ENCODE measurements at places on chromosomes 6 and 20.

DNA sequence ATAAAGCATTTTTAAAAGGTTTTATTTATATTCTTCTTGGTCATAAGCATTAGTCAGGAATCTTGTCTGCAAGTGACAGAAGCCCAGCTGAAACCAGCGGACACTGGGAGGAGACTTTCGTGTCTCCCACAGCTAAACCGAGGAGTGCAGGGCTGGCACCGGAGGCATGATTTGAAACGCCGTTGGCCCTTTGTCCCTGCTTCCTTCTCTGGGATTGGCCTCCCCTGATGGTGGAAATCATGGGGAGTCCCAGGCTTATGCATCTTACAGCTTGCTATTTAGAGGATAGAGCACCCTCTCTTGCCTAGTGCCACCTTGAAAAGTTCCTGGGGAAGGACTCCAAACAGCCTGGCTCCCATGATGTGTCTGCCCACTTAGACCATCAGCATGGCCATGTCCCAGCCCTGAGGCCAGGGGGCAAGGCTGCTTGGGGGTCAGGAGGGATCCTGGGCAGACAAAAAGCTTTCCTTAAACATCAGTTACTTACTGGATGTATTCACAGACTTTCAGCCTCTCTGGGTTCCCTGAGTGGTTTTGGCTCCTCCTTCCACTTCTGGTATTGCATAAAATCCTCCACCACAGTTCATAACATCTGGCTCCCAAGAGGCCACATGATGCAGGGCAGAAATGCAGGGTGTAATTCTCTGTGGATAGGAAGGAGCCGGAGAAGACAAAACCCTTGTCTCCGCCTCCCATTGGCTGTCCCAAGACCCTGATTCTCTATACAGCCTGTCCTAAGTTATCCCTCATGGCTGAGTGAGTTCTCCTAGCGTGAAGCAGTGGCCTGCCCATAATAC, 49.3 kb upstream of the INSM1 start:
- no peak for DNase-seq

- DNase-seq = no peak
Measured at GRCh38 chr6:135922746-135923145, 71.2 kb downstream of the PDE7B start.

DNA sequence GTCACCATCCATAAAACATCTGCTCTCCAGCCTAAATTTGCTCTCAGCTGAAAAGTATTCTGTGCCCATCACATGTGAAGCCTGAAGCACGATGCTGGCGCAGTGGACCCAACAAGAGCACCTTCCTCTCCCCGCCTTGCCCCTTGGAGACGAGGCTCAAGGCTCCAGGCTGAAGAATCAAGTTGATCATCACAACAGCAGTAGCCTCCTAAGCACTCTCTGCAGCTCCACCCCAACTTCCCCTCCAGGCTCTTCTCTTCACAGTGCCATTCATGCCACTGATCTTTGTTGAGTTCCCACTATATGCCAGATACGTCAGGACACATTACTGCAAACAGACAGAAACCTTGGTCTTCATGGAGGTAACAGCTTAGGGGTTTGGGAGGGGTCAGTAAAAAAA, 41.6 kb upstream of the ZNF217 start:
- DNase-seq = no peak

- peak; percentile 90 for DNase-seq
Measured at GRCh38 chr6:34196116-34196832, 40.4 kb upstream of the HMGA1 start.

DNA sequence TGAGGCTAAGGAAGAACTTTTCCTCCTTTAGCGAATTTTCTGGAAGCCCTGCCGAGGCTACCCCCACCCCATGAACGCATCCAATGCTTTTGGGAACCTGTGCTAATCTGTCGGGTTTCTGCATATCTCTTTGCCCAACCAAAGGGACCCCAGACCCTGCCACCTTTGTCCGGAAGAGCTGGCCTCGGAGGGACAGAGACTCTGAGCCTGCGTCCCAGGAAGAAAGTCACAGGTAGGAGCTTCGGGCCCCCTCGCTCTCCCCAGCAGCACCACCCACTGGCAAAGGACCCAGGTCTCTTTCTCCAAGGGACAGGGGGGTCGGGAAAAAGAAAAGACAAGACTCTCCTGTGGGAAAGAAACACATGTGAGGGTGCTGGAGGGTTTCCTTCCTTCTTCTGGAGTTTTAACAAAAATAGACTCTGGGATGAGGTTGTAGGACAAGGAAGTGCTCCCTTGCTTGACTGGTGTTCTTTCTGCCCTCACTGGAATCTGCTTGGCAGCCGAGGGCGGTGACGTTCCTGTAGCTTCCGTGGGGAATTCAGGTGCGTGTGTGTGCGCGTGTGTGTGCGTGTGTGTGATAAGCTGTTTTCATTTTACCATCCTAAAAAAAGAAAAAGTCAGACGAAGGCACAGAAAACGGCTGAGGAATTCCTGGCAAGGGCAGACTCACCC, 16.3 kb upstream of the FOXC1 start:
- DNase-seq = no peak

DNA sequence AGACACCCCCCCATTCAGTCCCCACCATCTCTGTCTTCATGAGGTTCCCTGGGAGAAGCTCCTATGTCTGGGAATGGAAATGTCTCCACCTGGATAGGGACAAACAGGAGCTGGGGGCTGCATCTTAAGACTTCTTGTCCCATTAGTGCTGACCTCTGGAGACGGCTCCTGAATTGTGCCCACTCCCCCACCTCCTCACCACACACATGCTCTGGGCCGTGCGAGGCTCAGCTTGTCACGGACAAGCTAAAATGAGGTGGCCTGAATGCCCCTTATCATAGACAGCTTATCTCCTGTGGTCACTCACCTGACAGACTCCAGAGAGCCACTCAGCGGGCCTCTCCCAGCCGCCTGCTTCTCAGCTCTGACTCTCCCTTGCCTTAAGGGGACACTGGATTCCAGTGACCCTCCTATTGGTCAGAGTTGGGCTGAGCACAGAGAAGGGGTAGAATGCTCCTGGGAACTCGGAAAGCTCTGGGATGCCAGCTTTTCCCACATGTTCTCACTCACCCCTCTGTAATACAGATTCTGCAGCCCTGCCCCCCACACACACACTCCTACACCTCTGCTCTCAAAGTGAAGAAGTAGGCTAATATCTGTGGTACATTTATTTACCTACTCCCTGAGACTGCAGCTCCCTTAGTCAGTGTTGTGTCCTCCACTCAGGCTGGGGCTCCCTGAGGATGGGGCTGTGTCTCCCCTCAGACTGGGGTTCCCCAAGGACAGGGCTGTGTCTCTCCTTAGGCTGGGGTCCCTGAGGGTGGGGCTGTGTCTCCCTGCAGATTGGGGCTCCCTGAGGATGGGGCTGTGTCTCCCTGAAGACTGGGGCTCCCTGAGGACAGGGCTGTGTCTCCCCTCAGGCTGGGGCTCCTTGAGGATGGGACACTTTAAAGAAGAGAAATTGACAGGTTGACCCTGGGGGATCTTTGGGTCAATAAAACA, 167.5 kb downstream of the VEGFA start:
- DNase-seq = no peak

GRCh38 chr6:42300701-42301100, 83.0 kb upstream of the MRPS10 start:
- no peak for DNase-seq

- peak; percentile 75 for DNase-seq
Measured at GRCh38 chr6:26232940-26233648, 131.9 kb upstream of the BTN3A2 start.

GRCh38 chr20:49091762-49092161, 45.6 kb downstream of the CSE1L start:
- no peak for DNase-seq

DNA sequence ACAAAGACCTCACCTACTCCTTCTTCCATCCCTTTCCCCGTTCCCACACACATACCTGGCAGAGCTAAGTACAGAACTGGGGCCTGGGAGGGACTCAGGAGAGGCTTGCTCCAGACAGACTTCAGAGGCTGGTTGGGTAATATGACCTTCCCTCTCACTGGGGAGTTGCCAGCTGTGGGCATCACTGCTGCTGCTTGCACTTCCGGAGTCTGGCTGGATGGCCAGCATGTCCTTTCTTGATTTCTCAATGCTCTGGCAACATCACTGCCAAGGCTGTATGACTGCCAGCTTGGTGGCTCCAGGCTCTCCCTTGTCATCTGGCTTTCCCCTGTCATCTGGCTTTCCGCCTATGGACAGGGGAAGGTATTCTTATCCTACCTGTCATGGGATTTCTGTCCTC, 47.8 kb downstream of the CDH22 start:
- no peak for DNase-seq

GRCh38 chr20:25000268-25000801, 7.8 kb upstream of the APMAP start:
- no peak for DNase-seq

DNA sequence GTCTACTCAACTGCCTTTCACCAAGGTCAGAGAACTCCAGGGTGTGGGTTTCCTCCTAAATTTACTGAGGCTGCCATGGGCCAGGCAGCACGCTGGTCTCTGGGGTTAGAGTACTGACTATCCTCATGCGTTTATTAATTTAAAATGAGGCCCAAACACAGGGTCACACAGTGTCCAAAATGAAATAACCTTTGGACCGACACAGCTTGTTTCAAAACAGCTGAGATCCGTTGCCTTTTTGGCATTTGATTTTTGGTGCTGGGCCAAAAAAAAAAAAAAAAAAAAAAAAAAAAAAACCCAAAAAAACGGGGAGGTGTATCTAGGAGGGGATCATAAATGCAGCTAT, 14.6 kb upstream of the TOX2 start:
- DNase-seq = no peak

- DNase-seq = no peak
Measured at GRCh38 chr6:16706911-16707783, 54.1 kb downstream of the ATXN1 start.

DNA sequence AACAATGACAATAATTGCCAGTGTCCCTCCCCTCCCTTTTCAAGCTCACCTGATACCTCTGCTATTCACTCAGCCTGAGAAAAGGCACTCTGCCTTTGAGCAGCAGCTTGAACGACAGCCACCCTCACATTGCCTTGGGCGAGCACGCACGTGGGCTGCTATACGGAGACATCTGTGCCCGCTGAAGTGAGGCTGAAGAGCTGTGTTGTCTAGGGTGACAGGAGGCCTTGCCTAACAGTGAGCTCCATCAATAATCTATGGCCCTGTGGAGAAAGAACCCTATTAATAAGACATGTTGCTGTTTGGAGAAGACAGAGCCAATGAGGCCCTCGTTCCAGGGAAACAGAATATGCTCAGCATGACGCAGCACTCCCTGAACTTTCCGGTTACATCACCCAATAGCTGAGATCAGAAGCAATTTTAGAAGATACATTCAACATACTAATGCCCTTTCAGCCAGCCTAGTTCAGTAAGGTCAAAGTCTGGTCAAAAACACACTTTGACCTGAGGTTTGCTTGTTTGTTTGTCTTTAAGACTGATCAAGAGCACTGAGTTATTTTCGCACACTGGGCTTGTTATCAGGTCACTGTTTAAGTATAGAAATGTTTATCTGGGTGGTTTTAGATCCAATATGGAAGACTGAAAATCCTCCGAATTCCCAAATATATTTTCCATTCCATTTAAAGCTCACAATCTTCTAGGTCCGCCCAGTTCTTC, 30.6 kb downstream of the RBM24 start:
- DNase-seq = no peak

DNA sequence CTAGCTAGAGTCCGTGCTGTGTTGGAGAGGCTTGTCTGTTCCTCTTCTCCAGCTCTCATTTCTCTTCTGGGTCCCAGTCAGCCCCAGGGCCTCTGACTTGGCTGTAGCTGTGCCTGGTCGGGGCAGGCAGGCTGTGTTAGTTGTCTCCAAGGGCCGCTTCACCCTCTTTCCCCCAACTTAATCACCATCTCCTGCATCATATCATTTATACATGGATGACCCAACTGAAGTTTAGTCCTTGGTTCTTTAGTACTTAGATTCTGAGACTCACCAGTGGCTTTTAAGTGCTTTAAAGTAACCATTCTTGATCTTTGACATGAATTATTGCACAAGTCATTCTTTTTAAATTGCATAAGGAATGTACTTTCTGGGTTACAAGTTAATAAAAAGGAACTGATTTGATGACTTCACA, 127.3 kb downstream of the RTN4IP1 start:
- no peak for DNase-seq

- DNase-seq = peak; percentile 81
Measured at GRCh38 chr20:38863024-38863851, 57.7 kb downstream of the PPP1R16B start.

- DNase-seq = no peak
Measured at GRCh38 chr6:441126-441920, 49.8 kb downstream of the IRF4 start.

GRCh38 chr20:4811661-4812181, 90.0 kb downstream of the PRND start:
- DNase-seq = peak; percentile 74

DNA sequence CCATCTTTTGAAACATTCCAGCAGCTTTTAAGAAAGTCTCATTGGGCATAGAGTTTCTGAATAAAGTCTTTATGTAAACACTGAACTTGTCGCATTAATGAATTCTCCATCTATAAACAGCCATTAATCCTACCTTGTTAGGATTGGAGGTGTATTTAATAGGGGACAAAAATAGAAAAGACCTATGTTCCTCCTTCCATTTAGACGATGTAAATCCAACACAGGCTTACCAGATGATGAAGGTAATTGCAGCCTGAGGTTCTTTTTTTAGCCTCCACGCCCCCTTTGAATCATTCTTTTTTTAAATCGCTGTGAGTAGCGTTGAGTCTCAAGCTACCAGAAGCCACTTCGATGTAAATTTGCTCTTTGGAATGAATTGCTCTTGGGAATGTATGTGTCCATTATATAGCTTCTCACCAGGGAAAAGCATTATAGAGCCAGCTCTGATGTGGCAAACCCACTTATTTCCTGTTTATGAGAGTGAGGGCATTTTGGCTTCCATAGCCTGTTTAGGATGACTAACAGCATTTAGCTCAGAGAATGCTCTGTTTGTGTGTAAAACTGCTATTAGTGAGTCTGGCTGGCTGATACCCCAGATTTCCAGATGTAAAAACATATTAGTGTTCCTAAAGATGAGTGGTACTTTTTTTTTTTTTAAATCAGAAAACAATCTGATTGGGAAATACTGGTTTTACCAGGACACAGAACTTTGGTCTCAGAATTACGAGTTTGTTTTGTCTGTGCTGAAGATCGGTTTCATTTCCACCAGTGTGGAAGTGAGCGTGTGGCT, 74.9 kb upstream of the CLDN20 start:
- DNase-seq = no peak

DNA sequence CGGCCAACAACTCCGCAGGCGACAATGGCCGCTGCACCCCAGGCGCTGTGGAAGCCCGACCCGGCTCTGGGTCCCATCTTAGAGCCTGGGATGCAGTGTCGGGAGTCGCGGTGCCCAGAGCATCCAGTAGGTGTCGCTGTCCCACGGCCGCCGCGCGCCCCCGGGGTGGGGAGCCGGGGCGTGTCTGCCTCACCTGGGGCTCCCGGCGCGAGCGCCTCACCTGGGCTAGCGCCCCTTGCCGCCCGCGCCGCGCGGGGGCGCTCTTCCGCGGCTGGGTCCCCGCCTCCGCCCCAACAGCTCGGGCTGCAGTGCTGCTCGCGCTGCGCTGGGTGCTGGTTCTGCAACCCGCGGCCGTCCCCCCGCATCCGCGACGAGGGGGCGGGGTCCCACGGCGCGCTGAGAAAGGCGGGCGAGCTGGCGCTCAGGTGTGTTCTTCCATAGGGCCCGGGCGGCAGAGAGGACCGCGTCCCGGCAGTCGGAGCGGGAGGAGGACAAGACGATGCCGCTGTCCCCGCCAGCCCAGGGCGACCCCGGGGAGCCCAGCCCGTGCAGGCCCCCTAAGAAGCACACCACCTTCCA, at the start of gene CRYBG1:
Gene CRYBG1 (plus strand): TSS at position 308 of the 579 bp plus-strand sequence. CDS start 192 bp downstream, at position 500.
- peak; percentile 73 for DNase-seq

GRCh38 chr6:170485159-170485558, 67.9 kb downstream of the PSMB1 start:
- no peak for DNase-seq
